Fibroblast of the conjunctiva (primary cell): ENCODE measurements at places on chromosomes 3 and 15.
A peak's percentile ranks its signal among the peaks of the same experiment; 100 is the strongest.

- peak; percentile 87 for DNase-seq
These were observed 11.2 kb downstream of the TGM4 start for GRCh38 chr3:44885618-44886017.

DNA sequence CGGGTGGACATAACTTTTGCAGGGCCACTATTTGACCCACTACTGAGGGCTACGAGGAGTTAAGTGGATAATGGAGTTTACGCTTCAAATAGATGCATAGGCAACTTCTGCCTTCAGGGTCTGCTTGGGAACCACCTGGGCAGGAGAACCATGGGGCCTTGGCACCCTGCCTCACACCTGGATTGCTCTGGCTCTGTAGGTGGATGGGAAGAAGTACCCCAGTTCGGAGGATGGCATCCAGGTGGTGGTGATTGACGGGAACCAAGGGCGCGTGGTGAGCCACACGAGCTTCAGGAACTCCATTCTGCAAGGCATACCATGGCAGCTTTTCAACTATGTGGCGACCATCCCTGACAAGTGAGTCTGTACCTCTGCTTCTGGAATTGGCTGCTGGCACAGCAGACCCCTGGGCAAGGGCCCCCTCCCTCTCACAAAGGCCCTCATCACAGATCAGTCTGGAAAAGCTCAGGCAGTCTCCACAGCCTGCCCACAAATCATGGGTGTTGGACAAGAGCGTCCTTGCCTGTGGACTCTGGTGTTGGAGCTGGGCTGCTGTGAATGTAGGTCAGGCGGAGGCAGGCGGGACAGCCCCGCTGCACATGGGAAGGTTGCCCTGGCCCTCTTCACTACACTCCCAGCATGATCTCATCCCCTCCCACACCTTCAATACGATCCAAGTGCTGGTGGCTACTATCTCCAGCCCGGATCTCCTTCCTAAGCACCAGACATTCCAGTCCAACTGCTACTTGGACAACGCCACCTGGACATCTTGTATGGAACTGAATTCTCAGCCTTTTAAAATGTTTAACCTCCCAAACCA lies 46.7 kb downstream of the MESD start:
- no peak for DNase-seq

- DNase-seq: no peak
These were observed 70.7 kb downstream of the TNIK start for GRCh38 chr3:171389491-171389890.

GRCh38 chr3:121624147-121624899 lies 31.1 kb downstream of the FBXO40 start:
- no peak for DNase-seq

DNA sequence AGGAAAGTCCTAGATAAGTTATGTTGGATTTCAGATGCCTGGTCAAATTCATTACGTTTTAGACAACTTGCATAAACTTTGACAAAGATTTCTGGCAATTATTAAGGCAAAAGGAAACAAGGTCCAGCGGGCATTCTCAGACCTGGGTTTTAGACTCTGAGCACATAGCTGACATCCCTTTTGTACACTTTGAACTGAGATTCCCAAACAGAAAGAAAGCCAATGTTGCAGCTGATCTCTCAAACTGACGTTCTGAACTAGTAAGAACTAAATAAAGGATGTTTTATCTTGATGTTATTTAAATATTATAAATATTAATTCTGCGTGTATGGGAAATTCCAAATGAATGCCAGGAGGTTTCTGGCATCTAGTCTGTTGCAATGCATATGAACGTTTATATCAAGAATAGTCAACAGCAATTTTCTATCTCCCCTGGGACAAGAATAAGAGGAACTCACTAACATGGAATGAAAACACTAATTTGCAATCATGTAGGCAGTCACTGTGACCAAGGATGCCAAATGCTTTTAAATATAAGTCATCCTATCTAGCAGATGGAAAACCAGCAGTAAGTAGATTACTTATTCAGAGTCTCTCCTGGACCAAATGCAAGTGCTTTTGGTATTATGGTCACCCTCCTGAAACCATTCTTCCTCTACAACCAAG lies 202.1 kb downstream of the GREM1 start:
- peak; percentile 97 for DNase-seq

DNA sequence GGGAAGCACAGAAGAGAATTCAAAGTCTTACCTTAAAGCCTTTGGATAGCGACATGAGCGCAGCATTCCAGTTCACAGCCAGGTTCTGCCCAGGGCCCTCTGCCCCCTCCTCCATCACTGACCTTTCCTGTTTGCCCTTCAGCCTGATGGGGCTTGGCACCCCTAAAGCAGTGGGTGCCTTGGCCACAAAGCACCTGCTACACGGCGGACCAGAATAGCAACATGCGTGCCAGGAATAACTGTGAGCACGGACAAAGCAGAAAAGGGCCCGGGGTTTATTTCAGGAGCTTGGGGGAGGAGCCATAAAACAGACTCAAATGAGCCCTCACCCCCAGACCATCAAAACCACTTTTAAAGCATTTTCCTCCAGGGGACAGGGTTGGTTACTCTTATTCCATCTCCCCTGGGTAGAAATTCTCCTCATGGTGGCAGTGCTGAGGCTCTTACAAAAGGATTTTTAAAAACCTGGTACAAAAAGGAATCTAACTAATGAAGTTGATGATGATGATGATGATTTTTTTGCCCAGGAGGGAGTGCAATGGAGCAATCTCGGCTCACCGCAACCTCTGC lies 135.4 kb downstream of the KLF13 start:
- DNase-seq: no peak

GRCh38 chr3:78726545-78726944 lies 1041.3 kb downstream of the ROBO1 start:
- no peak for DNase-seq

GRCh38 chr3:127187316-127187715 lies 5.6 kb upstream of the PRR23E start:
- no peak for DNase-seq

DNA sequence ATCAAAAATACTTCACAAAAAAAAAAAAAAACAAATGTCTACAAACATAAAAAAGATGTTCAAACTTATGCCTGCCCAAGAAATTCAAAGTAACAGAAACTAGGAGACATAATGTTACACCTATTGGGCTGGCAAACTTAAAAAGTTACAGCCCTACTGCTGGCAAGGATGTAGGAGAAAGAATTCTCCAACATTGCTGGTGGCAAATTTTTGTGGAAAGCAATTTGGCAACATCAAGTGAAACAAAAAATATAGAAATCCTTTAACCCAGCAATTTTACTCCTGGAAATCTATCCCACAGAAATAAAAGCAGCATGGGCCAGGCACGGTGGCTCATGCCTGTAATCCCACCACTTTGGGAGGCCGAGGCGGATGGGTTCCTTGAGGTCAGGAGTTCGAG lies 73.2 kb downstream of the STAG1 start:
- DNase-seq: no peak

DNA sequence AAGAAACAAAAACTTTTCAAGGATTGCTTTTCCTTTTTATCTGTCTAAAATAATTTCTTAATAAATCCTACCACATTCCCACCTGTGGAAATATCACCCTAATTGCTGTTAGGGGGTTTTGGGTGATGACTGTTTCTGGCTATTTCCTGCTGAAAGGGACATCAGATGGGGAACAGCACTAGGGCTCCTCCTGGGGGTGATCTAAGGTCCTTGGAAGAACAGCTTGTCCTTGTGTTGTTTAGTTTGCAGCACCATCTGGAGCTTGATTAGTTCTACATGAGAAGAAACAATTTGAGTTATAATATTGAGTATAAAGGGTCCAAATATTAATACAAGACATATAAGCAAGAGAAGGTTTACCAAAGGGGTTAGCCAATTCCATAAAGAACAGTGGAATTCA lies 18.7 kb downstream of the OR5H15 start:
- DNase-seq: no peak

DNA sequence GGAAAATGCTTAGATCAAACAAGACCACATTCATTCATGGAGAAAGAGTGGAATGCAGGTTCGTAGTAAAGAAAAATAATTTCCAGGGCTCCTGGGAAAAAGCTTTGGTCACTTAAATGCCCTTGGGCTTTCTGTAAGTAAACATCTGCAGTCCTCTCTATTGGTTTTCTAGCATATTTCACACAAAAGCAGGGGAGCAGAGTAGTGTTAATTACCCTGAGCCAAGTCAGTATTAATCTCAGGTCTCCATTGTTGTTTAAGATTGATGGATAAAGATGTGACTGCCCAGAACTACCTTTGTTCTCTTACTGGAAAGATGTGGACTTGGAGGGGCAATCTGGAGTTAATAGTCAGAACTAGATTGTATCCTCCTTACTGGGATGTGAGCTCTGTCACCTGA lies 242.6 kb downstream of the PTPRG start:
- no peak for DNase-seq

DNA sequence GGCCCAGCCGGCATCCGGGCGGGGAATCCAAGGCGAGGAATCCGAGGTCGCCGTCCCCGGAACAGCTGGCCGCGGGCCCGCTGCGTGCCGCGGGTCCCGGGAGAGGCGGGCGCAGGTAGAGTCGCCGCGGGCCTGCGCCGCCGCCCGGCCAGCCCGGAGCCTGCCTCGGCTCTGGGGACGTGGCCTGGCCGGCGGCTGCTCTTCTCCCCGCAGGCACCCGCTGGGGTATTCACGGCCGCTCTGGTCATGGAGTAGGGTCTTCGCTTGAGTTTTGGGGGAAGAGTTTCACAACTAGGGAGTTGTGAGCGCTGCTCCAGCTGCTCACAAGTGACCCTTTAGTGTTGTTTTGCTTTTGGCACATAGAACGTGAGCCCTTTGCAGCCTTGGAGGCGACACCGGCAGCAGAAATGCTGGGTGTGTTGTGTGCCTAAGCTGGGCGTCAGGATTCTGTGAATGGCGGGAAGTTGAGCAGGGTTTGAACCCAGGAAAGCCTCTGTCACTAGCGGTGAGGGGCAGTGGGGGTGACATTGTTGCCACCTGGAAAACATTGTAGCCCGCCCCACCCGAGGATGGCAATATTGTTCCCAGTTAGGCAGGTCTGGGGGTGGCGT lies 4.0 kb downstream of the TRIM71 start:
- DNase-seq: no peak

DNA sequence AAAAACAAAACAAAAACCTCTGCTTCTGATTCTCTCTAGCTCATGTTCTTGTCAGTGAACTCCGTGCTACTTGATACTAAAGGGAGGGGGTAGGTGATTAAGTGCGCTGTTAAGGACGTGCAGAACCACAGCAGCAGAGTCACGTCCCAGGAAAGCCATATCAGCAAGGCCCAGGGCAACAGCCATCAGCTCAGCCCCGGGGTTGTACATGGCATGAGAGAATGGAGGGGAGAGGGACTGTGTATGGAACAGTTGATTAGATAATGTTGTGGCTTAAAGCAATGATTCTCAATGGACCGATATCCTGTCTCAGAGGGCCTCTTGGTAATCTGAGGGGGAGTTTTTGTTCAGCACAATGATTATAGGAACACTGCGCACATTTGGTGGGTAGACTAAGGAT lies 27.6 kb downstream of the C2CD4A start:
- no peak for DNase-seq

GRCh38 chr3:131216330-131216729 lies 165.2 kb upstream of the NUDT16 start:
- DNase-seq: no peak

DNA sequence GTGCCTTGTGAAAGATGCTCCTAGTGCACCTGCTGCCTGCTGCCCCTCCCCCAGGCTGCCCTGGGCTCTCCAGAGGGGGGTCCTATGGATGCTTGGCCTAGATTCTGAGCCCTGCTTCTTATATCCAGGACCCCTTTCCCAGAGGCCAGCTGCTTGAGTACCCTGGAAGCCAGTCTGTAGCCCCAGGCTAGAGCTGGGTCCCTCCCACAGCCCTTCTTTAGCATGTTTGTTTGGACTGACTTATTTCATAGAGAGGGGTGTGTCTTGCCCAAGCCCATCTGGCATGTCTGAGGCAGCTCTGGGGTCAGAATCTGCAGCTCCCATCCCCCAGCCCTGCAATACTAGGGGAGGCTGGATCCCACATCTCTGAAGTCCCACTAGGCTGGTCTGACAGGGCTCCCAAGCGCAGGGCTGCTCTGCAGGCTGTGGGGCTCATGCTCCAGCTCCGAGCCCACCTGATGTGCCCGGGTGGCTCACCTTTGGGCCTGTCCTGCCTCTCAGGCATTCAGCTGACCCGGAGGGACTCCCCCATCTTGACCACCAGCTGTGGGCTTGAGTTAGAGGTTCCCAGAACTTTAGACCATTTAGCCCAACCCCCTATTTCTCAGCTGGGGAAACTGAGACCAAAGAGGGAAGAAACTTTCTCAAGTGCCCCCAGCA lies 3.1 kb downstream of the CHRNB4 start:
- no peak for DNase-seq

DNA sequence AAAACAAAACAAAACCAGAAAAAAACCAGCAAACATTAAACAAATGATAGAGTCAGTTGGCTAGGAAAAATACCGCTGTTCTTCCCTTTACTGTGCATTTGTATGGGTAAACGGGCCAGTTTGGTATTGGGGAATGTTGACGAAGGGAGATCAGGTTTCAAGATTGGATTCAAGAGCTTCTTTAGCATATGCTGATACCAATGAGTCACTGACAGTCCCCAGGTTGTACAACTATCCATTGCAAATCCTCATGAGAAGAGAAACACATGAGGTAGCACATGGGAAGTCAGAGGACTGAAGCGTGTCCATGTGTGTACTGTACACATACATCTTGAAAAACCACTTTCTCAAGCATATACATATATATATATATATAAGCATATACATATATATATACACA lies 25.6 kb downstream of the TIGIT start:
- DNase-seq: peak; percentile 18

- no peak for DNase-seq
These were observed 192.7 kb downstream of the ZNF621 start for GRCh38 chr3:40717471-40717870.
